D721Med (cell line): ENCODE measurements at places on chromosomes 4 and X.

GRCh38 chr4:187744911-187745310 is 250.7 kb upstream of the ZFP42 start:
- no peak for DNase-seq

- DNase-seq, result no peak
Measured at GRCh38 chr4:41366911-41367517, 110.3 kb downstream of the UCHL1 start.

GRCh38 chr4:51932261-51932660 is 87.9 kb downstream of the LRRC66 start:
- no peak for DNase-seq

DNA sequence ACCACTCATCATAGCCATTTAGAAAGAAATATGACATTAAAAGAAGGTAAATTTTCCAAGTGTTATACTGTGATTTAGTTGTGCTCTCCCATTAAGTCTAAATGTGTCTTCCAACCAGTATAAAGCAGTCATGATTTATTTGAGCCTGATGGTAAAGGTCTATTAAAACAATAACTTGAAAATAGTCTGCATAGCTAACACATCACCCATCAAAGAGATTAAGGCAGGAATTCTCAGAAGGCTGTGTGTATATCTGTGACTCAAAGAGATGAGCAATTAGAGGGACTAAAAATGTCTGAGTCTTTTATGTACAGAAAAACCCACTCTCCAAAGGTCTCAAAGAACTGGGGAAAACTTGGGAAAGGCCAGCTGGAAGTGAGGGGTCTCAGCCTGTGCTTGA is 70.3 kb upstream of the IQCM start:
- no peak for DNase-seq
